ENCODE measurements at places on chromosomes 16 and 17.

GRCh38 chr16:49459953-49460735, 86.5 kb downstream of the C16orf78 start:
- no peak for DNase-seq

DNA sequence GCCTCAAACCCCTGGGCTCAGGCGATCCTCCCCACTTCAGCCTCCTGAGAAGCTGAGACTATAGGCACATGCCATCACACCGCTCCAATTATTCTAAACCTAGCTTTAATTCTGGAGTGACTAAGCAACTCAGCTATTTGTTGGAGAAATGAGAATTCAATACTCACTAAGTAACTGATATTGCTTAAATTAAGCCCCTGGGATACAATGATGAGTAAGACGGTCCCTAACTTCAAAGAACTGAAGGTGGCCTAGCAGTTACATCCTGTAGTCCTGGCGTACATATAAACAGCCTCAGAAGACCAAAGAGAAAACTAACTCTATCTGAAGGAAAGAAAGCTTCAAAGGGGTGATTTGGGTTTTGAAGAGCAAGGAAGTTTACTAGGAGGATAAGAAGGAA, 25.0 kb downstream of the XPO6 start:
- no peak for DNase-seq

DNA sequence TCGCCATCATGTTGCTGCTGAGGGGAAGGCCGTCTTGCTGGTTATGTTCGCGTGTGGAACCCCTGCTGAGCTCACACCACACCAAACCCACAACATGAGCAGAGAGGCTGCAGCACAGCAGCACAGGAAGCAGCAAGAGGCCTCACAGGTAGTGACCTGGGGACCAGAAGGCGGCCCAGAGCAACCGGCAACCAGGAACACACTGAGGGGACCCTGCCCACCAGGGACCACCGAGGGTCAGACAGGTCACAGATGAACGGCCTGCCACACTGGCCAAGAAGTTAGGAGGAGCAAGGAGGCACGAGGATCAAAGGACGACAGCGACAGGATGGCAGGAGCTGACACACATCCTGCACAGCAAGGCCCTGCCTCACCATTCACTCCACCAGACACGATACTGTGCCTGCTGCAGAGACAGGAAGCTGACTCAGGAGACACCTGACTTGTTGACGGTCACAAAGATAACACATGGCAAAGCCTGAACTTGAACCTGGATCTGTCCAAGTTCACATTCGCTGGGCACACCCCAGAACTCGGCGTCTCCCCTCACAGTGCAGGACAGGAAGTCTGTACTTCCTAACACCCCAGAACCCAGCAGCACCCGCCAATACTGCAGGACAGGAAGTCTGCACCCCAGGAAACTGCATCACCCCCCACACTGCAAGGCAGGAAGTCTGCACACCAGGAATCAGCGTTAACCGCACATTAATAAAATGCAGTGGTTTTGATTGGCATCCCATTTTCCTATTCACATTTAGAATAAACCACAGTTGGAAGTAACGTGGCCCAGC, 98.5 kb downstream of the ZNF778 start:
- DNase-seq, result peak; percentile 89

GRCh38 chr17:77793146-77793970, 165.1 kb upstream of the TNRC6C start:
- DNase-seq, result no peak

DNA sequence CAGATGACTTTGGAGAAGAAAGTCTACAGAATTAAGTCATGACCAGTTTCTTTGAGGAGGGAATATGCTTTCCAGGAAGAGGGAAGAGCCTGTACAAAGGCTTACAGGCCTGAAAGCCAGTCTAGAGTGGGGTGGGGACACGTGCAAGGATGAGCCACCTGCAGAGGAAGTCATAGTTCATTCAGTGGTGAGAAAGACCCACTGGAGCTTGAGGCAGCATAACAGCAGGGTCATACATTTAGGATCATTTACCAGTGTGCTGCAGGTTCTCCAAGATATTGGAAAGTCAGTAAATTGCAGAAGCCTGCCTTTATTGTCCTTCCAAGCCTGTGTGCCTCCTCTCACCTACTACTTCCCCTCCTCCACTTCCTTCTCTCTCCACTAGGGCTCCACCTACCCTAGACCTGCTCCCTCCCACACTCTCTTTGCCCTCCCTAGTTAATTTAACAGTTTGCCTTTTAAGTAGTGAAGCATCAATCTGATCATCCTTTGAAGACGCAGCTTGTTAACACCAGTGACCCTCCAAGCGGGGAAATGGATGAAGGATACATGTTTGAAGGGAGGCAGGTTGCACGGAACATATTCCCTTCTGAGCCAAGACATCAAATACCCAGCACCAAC, 40.2 kb downstream of the CDRT15 start:
- no peak for DNase-seq

DNA sequence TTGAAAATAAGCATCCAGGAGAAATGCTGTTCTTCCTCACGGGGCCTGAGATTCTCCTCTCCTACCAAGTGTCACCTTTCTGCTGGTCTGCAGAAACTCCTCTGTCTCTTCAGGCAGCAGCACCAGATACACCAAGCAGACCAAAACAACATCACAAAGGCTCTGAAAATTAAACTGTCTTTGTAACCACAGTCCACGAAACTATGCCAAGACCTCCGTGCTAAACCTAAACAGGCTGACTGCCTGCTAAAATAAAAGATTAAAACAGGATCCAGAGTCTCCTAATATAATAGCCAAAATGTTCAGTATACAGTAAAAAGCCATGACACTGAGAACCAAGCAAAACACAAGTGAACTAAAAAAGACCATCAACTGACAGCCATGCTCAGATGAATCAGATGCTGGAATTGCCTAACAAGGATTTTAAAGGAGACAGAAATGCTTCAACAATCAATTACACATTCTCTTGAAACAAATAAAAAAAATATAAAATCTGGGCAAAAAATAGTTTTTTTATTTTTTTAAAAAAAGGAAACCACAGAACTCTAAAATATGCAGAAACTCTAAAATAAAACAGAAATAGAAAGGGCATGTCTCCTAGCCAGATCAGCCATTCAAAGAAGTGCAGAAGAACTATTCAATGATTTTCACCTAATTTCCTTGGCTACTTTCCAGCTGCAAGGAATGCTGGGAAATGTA, 50.3 kb upstream of the TOX3 start:
- no peak for DNase-seq

DNA sequence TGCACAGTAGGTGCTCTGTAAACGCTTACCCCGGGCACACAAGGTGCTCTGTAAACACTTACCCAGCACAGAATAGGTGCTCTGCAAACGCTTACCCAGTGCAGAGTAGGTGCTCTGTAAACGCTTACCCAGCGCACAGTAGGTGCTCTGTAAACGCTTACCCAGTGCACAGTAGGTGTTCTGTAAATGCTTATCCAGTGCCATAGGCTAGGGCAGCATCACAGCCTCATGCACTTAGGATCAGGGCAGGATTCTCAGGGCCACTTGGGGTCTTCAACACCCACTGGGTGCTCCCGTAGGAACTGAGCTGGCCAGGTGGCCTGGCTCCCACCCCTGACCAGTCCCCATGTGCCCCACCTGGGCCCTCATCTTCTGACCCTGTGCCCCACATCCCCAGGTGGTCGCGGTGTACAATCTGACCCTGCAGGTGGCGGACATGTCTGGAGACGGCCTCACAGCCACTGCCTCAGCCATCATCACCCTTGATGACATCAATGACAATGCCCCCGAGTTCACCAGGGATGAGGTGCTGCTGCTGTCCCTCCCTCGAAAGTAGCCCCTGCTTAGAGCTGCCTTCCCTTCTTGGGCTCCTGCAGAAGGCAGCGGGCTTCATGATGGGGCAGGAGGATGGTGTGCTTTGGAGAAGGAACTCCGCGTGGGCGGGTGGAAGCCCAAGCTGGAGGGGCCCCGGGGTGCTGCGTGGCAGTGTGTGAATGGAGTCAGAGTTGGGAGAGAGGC, 13.1 kb downstream of the SLC22A31 start:
- peak; percentile 34 for DNase-seq

DNA sequence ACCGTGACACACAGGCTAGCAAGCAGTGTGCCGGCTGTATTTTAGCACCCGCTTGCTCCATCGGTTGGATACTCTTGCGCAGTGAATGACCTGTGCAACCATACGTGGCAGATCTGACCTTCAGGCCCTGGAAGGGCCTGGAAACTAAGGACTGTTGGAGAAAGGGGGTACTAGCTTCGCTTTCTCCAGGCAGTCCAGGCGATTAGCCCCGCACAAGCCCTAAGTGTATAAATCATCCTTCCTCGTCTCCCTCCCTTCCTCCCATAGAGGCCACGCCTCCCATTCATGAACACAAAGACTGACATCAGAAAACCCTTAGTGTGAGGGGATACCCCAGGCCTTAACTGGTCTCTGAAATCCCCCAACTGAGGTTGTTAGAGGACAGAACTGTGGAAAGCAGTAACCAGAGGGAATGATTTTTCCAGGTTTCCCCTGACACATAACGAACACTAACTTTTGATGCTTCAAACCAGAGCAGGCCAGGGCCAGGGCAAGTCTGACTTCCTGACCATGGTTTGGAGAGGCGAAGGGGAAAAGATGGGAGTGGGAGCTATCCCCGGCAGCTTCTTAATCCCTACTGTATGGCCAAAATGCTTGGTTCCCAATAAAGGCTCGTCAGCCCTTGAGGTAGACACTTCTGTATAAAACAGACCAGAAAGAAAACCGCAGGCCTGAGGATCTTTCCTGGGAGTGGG, 1.4 kb upstream of the DYNLL2 start:
- DNase-seq, result no peak

DNA sequence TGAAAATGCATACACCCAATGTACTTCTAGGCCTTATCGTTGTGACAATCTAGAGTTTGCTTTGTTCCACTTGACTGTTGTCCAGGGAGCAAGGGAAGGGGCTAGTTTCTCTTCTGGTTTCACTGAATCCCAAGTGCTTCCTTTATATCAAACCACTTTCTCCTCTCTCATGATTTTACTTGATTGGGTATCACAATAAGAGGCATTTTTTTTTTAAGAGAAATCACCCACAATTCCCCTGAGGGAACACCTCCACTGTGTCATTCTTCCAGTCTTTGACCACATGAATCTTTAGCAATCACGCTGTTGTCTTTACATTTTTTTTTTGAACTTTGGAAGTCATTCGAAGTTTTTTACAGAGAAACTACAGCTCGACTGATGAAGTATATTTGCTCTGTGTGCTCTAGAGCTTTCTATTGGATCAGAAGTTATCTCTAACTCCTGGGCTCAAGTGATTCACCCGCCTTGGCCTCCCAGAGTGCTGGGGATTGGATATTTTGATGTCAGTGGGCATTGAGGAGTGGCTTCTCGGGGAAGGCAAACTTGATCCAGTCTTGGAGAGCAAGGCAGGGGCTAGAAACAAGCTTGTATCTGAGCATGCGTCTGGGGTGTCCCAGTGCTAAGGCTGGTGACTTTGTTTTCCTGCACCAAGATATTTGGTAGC, 3.0 kb downstream of the CDH1 start:
- DNase-seq, result peak; percentile 89

- DNase-seq, result no peak
Measured at GRCh38 chr17:67092291-67092690, 47.9 kb downstream of the CACNG1 start.

DNA sequence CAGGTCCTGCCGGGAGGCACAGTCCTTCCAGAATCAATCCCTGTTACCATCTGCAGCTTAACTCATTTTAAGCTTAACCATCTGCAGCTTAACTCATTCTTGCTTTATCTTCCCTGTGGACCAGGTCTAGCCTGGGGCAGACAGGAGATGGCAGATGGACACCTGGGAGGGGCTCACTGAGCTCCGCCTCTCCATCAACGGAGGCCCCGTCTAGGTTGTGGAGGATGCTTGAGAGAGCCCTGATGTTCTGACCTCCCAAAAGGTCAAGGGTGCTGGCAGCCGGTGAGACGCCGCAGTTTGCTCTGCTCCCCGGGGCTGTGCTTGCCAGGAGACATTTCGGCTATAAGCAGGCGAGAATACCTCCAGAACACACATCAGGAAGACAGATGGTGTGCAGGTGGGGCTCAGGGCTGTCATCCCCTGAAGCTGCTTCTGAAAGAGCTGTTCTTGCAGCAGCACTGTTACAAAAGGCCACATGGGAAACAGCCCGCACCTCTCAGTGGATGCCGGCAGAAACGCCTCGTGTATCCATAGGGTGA, 41.3 kb downstream of the BAIAP2 start:
- no peak for DNase-seq

Measured in ACHN (cell line).